Activated naive CD8-positive, alpha-beta T cell treated with anti-CD3 and anti-CD28 coated beads, Interleukin-2, amount 10 ng/mL, durations not matched to agents 7 days and 5 days (primary cell): ENCODE measurements at places on chromosomes 7 and 10.

DNA sequence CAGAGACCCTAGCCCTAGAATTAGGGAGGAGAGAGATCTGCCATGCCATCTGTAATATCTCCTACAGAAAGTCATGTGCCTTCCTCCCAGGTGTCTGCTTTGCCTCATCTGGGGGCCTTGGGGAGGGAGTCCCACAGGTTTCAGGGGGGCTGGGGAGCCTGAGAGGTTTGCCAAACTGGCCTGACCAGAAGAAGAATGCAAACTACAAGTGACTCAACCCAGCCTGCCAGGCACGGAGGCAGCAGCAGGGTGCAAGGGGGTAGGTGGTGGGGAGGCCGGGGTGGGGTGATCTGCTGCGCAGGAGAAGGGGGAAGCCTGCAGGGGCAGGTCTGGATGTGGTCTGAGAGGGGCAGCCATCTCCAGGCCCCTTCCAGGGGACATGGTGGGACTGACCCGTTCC is 9.6 kb upstream of the TRIM8 start:
- no peak for DNase-seq

GRCh38 chr10:54854843-54855242 is 53.8 kb upstream of the PCDH15 start:
- no peak for DNase-seq

DNA sequence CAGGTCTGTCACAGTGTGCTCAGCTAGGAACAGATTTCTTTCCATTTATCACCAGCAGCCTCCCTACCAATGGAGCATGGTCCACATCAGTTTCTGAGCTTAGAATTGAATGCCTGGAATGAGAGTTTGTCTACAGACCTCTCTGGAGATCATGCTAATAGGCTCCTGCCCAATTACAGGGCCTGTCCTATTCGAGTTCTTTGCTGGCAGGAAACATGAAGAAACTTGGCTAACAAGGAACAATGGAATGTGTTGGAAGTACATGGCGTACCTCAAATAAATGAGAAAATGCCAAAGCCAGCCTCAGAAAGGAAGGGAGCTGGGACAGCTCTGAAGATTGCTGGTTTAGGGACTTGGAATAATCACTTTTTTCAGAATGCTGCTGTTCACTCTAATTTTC is 186.0 kb upstream of the AKR1E2 start:
- DNase-seq, result no peak

DNA sequence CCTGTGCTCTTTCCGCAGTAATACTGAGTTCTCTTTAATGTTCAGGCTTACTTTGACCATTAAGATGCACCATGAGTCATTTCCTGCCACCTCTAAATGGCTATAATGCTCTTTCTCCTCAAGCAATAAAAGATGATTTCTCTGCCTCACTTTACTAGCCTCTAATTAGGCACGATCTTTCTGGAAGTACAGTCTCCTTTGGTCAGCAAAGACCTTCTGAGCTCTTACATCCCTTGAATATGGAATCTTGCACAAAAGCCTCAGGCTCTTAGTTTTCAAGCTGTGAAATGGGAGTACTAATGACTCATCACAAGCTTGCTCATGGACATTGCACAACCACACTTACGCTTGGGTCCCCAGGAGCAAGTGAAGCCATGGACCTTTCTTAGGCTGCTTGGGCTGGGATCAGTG is 85.9 kb downstream of the FRMD4A start:
- no peak for DNase-seq

DNA sequence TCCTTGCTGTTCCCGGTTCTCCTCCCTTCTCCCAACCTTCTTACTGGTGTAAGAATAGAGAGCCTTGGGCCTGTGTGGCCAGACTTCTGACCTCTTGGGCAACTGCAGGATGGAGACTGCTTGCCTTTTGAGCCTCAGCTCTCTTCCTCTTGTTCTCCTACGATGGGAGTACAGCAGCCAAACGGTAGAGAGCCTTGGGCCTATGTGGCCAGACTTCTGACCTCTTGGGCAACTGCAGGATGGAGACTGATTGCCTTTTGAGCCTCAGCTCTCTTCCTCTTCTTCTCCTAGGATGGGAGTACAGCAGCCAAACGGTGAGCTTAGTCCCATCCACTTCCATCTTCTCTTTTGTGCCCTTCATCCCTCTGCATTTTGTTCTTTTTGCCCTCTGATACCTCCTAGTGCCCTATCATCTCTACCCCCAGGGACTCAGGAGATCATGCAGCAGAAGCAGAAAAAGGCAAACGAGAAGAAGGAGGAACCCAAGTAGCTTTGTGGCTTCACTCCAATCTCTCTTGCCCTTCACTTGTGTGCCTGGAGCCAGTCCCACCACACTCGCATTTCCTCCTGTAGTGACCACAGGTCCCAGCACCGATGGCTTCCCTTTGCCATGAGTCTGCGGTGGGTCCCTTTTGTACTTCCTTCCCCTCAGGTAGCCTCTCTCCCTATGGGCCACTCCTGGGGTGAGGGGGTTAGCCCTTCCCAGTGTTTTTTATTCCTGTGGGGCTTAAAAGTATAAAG is 15.3 kb downstream of the SLC25A13 start:
- no peak for DNase-seq

DNA sequence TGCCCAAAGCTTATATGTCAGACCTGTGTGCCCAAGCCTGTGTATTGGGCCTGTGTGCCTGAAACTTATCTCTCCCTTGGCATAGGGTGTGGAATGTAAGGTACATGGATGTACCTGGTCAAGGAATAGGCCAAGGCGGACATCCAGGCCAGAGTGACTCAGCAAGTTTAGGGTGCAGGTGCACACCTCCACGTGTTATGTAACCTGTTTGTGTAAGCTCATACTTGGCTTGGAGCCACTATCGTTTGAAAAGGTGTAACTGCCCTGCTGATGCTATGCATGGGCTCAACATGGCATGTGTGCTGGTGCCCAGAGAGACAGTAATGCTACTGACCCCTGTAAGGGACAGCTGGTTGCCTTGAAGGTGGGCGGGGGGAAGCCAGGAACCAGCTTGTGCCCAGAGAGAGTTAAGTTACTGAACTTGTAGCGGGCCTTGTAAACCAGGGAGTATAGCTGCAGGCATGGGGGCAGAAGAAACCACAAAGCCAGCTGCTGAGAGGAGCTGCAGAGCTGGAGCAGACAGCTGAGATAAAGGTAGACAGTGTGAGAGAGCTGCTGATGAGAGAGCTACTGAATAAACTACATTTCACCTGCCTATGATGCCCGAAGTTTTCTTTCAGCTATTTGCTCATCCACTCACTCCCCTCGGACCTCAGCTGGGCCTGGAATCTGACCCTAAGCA is 656.4 kb upstream of the ZWINT start:
- DNase-seq, result no peak

DNA sequence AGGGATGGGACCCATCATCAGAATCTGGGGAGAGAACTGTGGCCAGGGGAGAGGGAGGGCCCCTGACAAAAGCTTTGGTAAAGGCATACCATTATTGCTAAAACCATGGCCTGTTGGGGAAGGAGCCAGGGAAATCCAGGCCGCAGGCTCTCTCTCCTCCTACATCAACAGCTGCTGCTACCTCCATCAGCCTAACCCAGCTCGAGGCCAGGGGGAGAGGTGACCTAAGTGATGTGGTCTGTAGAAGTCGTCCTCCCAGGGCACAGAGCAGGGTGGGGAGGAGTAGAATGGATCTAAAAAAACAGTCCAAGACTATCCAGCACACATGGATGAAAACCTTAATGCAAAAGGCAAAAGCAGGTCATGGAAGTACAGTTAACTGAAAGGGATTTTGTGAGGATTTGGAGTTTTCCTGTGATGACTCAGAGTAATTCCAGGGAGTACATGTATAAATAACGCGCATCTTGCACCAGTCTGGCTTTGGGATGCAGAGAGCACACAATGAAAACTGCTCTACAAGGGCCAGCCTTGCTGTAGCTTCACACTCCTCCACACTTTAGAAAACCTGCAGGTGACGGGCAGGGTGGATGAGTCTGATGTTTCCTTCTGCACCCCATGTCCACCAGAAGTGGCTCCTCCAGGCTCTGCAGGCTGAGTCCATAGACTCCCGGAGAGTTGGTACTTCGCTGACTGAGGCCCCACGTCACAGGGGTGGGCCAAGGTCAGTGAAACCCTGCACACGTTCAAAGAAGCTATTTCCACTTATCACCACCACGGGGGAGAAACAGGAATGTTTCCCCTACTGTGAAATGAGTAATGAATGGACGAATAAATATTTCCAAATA is 38.5 kb upstream of the MSMB start:
- no peak for DNase-seq

- no peak for DNase-seq
These were observed 74.6 kb downstream of the WDFY4 start for GRCh38 chr10:48759113-48759901.

GRCh38 chr10:94405406-94405805 is 3.1 kb downstream of the TBC1D12 start:
- no peak for DNase-seq

DNA sequence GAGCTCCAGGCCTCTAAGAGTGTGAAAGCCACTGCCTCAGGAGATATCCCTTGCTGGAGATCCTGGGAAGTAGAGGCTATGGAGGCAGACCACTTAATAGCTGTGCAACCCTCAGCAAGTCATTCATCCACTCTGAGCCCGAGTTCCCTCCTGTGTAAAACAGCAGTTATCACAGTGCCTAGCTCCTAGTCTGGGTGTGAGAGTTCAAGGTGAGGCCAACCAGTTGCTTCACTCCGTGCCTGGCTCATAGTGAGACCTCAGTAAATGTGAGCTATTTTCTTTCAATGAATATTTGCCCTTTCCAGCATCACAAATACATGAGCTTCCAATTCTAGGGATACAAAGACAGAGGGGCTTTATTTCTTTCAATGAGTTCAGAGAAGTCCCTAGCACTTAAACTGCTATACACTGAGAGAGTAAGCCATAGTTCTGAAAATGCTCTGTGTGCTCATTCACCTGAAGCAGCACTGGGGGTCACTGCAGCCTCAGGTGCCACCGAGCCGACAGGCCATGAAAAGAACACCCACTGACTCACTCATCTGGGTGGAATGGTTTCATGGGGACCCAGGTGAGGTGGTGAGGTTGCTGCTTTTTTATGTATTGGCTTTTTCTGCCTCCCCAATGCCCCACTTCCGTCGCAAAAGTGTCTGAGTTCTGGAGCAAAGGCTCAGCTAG is 259.8 kb downstream of the KCNMA1 start:
- no peak for DNase-seq

DNA sequence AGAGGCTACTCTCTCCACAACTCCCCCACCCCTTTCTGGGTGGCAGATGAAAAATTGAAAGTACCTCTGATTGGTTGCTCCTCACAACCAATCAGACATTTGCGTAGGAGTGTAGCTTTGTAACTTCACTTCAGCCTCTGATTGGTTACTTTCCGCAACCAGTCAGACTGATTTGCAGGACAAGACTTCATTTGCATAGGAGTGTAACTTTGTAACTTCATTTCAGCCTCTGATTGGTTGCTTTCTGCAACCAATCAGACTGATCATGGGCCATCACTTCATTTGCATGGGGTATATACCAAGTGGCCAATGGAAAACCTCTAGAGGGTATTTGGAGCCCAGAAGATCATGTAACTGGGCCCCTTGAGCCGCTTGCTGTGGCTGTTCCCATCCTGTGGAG is 25.6 kb downstream of the CDNF start:
- DNase-seq, result no peak

DNA sequence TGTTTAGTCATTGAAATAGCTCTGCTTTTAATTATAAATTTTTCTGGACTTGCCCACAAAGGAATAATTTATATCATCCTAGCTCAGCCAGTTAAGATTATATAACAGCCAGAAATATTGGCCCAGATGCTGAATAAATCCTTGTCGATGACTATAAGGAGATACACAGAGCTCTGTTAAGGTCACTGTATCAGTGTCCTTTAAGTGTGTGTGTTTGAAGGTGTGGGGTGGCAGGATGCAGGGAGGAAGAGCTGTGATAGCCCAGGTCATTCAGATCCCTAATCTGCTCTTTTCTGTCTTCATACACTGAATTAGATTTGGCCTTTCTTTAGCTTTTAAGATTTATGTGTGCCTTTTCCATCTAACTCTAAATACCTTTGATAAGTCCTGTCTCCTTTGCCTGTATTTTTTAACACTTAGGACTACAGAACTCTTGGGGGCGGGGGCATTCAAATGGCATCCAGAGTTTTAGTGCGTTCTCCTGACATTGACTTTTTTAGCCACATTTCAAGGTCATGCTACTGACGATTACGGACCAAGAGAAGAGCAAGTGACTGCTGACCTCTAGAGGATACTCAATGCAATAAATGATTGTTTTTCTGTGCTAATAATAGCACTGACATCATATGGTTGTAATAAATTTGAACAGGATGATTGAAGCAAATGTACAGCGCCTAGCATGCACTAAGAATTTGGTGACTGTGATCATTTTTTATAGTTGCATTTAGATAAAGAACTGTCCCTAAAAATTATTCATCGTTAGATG is 172.3 kb downstream of the CACNB2 start:
- no peak for DNase-seq

DNA sequence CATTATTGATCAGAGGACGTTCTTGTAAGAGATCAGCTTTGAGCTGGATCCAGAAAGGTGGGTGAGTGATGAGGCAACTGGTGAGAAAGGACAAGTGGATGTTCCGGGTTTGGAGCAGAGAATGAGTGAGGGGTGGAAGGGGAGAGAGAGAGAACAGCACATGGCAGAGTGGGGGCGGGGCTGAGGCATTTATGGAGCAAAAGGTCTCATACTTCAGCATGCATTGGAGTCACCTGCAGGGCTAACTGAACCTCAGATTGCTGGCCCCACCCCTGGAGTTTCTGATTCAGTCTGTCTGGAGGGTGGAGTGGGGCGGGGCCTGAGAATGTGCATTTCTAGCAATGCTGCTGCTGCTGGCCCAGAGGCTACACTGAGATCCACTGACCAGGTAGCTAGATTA is 71.2 kb downstream of the GOLGA7B start:
- no peak for DNase-seq

DNA sequence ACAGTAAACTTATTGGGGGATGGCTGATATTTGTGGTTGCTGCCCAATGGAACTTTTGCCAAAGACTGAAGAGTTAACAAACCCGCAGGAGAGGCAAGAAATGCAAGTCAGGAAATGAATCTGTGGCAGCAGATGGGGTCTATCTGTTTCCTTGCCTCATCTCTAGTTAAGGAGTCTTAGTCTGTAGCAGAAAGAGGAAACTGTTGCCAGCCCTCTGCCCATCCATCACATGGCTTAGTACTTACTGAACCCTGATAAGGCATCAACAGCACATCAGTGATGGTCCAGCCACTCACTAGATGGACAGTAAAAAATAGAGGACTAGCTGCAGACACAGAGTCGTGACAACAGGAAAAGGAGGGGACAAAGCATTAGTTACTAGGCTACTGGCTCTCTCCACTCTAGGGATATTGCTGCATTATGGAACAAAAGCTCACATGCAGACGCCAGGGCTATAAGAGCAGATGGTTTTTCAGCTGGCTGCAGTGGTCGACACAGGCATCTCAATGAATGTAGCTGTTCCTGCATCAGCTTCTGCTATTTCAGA is 614.7 kb downstream of the PARD3 start:
- no peak for DNase-seq

DNA sequence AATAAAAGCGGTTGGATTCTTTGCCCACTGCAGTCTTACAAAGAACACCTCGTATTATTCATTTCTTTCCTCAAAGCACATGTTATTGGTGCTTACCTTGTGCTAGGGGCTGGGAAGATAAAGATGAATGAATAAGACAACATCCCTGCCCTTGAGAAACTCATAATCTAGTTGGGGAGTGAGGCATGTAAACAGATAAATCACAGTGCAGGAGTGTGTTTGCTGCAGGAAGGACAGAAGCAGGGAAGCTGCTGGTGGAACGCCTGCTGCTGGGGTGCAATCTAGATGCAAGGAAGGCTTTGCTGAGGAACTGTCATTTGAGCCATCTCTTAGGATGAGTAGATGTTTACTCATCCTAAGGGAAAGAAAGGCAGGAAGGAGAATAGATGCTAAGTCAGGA is 135.6 kb downstream of the TMEM178B start:
- DNase-seq, result no peak
